ENCODE measurements at places on chromosomes 13 and 19. TPM values are rescaled to one million over a fixed set of nuclear protein-coding genes. Genes with fewer than 3 reads are reported as not detected.

Gene LACC1
- total RNA-seq = 5.5 TPM

Gene DAND5
- 7.0 TPM for total RNA-seq

Gene ODAD3
- total RNA-seq = 0.68 TPM

Gene AP3D1
- 128 TPM for total RNA-seq

Gene SBK3
- total RNA-seq = 62.7 TPM

Gene SMIM24
- total RNA-seq = not detected

Gene SKA3
- 0.24 TPM for total RNA-seq

Gene ELSPBP1
- total RNA-seq = not detected

Gene BICRA
- 7.2 TPM for total RNA-seq

Gene ZNF530
- total RNA-seq = 5.3 TPM

Gene PROSER3
- 6.8 TPM for total RNA-seq

Gene ERICH4
- not detected for total RNA-seq

Data from left cardiac atrium (tissue), 4 donors.